ENCODE measurements at places on chromosomes 12 and 14.
A peak's percentile ranks its signal among the peaks of the same experiment; 100 is the strongest.

DNA sequence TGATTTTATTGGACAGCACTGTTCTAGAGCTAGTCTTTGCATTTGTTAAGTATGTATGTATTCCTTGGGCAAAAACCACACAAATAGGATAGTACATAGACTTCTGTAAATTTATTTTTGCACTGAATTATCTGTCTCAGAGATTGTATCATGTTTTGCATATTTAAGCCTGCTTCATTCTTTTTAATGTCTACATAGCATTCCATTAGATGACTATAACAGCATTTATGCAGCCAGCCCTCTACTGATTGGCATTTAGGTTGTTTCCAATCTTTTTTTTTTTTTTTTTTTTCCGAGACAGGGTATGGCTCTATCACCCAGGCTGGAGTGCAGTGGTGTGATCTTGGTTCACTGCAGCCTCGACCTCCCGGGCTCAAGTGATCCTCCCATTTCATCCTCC is 34.5 kb downstream of the SYNDIG1L start:
- DNase-seq, result no peak

- DNase-seq, result peak; percentile 56
Measured at GRCh38 chr12:67988601-67989021, 636 bp upstream of the IFNG-AS1 start.

GRCh38 chr12:57182918-57183575 is 33.5 kb upstream of the NXPH4 start:
- peak; percentile 68 for DNase-seq

GRCh38 chr12:30896461-30896860 is 30.1 kb upstream of the TSPAN11 start:
- DNase-seq, result no peak

GRCh38 chr12:91985002-91985787 is 160.5 kb downstream of the BTG1 start:
- DNase-seq, result no peak

DNA sequence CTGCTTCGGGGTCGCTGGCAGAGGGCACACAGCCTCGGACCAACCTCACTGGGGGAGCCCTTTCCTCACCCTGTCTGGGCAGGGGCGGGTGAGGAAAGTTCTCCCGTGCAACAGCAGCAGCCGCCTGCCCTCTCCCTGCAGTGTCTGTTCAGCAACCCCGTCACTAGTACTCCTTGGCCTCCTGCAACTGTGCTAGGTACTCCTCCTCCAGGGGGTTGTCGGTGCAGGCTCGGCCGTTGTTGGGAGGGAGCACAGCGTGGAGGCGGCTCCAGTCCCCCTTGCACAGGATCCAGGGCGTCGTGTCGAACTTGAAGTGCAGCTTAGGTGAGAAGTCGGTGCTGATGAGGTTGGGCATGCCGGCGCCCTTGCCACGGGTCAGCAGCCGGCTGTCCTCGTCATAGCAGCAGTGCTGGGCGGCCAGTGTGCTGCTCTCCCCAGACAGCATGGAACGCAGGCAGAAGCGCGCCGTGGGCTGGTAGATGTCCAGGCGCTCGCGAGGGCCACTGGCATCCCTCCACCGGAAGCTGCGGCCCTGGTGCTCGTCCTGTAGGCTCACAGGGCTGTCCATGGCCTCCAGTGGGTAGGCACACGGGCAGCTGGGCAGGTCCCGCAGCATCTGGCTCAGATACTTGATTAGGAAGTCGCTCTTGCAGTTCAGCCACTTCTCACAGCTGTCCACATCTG is 17.7 kb downstream of the AHSA1 start:
- no peak for DNase-seq

DNA sequence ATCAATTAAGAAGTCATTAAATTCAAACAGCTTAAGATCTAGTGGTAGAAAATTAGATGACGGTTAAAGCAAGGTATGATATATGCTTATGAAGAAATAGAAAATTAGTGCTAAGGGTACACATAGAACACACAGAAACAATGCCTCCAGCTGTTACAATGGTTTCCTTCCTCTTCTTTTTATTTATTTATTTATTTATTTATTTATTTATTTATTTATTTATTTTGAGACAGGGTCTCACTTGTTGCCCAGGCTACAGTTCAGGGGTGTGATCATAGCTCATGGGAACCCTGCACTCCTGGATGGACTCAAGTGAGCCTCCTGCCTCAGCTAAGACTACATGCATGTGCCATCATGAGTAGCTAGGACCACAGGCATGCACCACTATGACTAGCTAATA is 34.9 kb upstream of the PTPRR start:
- DNase-seq, result no peak

DNA sequence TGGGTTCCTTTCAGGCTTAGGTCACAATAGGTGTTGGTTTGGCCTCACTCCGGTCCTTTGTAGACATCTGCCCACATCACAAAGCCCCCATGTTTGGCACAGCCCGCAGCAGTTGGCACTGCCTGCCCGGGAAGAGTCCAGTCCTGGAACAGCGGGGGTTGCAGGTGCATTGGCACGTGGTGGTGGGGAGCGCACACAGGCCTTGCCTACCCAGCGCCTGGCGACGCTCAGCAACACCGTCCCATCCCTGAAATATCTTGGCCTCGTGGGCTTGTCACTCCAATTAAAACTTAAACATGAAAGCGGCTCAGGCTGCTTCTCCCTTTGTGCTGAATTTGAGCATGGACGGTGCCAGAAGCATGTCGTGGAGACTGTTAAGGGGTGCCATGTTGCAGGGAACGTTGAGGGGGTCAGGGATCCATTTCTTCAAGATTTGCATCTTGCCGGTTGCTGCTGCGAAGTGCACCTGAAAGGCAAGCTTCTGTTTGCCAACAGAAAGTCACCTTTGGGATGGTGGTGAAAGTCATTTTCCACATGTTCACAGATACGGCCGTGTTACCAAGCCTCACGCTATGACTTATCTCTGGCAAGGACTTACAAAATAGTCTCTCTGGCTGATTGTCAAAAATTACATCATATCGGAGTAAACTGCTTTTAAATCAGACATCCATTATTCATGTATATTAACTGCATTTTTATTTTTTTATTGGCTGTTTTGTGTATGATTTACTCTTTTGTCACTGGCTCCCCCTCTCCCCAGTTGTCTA is 91.5 kb downstream of the FBXW8 start:
- no peak for DNase-seq

DNA sequence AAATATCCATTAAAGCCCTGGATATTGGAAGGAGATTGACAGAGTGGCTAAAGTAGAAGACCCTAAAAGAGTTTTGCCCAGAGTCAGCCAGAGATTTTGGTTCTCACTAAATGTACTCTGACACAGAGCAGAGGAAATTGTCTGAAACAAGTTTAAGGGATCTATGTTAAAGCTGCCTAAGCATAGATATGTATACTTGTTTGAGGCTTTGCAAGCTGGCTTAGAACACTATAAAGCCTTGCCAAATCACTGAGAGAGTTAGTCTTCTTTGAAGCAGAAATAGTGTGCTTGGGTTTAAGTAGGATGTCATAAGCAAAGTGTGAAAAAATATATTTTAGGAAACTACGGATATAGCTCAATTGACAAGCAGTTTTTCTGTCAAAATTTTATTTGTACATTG is 653.5 kb downstream of the FSCB start:
- DNase-seq, result no peak

- DNase-seq, result no peak
Measured at GRCh38 chr12:124071075-124071443, 98.0 kb downstream of the ZNF664 start.

- DNase-seq, result peak; percentile 72
Measured at GRCh38 chr14:87615822-87616679, 376.9 kb downstream of the GALC start.

DNA sequence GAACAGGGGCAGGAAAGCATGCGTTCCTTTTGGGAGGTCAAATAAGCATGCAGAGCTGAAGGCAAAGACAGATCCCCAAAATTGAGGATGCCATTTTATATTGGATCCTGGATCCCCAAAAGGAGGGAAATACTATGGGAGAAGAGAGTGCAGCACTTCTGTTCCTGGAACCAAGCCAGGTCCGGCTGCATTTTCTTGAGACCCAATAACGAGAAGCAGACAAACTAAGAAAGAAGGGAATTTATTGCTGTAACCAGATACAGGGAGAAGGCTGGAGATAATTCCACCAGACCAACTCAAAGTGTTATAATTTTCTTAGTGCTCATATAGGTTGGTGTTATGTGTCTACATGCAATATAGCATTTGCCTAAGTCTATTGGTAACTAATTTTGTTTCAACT is 60.8 kb downstream of the PDE6H start:
- DNase-seq, result peak; percentile 20

GRCh38 chr14:92877757-92878431 is 45.1 kb upstream of the CHGA start:
- DNase-seq, result peak; percentile 4

- DNase-seq, result no peak
Measured at GRCh38 chr12:50082644-50083043, 2.5 kb upstream of the SMARCD1 start.

DNA sequence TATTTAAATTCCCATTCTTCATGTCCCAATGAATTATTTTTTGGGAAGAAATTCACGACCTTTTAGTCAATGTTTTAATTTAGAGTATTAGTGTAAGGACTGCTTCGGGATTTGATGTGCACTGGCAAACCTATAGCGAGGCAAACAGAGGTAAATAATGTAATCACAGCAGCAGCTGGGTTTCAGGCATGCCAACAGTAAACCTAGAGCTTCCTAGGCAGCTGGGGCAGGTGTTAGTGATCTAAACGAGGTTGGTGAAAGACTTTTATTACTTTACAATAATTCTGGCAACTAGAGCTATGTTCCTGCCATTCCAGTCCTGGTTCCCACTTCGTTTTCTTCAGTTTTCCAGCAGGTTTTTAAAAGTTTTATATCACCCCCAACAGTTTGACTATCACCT is 1036.4 kb upstream of the FOXG1 start:
- DNase-seq, result no peak

Data from SK-N-DZ (cell line).